ENCODE measurements at places on chromosomes 12 and 14. TPM values are rescaled to one million over a fixed set of nuclear protein-coding genes. Genes with fewer than 3 reads are reported as not detected.

DNA sequence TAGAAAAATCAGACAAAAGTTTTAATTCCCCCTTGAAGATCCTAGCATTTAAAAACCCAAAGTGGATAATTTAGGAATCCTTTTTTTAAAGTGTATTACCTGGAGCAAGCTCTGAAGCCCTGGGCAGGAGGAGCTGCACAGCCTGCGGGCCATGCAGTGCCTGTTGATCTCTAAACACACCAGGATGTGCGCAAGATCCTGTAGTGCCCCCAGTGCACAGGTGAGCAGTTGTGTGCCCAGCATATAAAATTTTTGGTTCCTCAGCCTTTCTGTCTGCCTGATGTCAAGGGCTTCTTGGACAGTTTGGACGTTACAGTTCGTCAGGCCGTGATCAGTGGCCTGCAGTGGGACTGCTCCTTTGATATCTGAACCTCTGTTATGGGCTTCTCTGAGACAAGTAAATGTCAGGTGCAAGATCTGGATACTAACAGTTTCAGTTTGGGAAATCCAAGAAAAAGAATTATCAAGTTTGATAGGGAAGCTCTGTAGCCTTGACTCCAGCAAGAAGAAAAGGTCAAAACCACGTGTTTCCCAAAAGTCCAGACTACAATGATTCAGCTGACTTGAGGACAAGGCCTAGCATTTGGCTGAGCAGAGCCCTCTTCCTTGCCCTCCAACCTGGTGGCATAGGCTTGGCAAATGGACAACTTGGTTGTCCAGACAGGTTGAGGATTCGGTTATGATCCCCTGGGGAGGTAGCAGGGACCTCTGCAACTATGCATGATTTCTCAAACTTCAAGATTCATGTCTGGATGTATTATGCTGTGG, 1.0 kb downstream of the ATXN7L3B start:
- peak; percentile 8 for DNase-seq

DNA sequence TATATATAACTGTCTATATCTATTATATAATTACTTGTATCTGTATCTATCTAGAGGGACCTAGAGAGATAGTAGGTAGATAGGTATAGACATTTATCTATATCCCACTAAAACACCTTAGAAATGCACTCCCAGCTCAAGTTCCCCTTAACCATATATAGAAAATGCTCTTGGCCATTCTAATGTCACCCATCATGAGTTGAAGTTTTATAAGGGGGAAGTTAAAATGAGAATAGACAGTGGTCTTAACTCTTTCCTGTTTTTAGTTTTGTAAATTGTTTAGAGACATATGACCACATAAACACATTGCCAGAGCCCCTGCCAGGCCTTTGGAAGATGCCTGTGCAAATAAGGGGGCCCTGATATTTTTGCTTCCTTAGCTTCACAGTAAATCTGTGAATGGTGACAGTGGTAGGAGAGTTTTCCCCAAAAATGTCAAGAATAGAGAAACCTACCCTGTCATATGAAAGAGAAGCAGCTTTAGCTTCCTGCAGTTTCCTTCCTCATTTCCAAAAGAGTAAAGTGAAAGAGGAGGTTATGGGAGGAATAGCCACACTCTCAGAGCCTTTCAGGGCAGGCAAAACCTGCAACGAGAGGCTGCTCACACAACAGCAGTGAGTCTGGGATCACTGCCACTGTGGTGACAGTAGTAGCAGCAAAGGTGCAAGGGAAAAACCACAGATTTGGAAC, 45.5 kb downstream of the MGST1 start:
- no peak for DNase-seq

DNA sequence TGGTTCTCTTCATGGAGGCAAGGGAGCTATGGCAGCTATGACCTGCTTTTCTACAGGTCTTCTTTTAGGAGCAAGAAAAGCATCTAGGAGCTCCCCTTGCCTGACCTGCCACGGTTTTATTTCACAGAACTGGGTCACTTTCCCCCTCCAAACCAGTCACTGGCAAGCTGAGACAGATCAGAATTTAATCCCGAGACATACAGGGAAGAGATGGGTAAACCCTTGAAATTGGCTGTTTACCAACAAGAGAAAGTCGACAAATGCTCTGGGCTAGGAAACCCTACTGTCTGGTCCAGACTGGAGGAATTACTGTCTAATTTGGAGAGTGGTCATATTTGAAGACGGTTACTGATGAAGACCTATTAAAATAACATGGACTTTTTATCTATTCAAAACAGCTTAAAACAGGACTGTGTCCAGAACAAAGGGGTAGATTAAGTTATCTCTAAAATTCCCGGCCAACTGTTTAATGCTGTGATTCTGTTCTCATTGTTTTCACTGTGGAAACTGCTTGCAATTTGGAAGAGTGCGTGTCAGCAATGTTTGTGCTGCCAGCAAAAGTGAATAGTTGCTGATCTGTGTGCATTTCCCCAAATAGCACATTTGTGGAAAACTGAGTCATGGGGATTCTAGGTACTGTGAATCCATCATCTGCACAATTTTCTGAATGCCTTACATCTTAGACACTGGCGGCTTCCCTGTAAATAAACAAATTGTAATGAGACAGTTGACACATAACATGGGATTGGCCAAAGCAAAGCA, 73.4 kb upstream of the EEA1 start:
- peak; percentile 90 for DNase-seq

DNA sequence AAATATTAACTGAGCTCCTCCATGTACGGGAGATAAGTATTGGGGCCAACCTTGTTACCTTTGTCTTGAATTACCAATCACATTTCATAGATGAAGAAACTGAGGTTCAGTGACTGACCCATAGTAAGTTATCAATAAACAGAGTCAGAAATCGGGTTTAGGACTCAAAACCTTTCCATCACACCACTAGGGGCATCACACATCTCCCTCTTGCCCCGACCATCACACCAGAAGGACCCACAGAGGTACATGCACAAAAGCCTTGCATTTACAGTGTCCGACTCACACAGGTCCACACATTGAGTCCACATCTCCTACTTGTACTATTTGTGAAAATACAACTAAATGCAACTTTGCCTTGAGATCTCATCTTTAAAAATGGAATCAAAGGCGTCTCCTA, 29.4 kb downstream of the KCNA5 start:
- no peak for DNase-seq

SOX5 gene
- 1.8 TPM for polyA plus RNA-seq

DNA sequence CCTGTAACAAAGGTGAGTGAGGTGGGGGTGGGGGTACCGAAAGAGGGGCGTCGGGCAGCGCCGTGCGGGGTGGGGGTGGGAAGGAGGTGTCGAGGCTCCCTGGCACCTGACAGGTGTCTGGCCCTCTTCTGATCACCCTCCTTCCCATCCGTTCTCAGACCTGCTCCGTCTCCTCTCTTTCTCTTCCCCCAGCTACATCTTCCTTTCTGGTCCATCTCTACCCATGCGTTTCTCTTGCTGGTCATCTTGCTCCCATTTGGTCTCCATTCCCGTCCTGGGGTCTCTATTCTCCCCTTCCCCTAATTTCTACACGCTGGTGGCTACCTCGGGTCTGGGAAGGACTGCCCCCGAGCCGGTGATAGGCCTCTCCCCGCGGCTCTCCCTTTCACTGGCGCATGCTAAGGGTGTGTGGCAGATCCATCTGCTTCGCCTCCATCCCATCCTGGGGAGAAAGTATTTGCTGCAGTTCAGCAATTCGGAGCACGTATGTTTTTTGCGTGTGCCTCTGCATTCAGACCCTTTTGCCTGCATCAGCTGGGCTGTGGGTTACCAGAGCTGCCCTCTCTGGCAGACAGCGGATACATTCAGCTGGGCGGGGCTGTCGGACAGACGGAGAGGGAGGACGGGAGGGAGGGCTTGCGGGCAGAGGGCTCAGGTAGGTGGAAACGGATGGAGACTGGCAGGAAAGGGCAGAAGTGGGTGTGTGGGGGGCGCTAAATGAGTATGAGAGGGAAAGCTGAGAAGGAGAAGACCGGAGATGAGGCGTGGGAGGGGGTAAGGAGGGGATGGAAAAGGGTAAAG, 730 bp downstream of the CLSTN3 start:
- peak; percentile 63 for DNase-seq

NR1H4 gene
- polyA plus RNA-seq, result not detected

CEBPE gene
- 0.33 TPM for polyA plus RNA-seq

DNA sequence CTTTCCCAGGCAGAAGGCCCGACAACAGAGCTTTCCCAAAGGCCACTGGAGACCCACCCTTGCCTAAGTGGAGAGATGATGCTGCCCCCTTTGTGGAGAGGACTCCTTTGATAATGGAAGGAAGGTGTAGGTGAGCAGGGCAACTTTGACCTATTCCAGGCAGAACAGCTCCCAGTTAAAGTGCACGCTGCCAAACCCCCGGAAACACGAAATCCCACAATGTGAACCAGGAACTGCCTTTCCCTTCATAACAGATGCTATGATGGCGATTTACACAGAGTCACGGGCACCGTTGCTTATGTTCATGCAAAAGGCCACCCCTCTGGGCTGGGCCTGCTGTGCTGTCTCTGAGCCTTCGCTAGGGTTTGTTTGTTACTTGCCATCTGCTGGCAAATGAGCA, 34.6 kb downstream of the PRIMA1 start:
- DNase-seq, result no peak

PRICKLE1 gene
- 26.5 TPM for polyA plus RNA-seq

GRCh38 chr14:61417883-61418455, 96.6 kb downstream of the PRKCH start:
- peak; percentile 22 for DNase-seq

DNA sequence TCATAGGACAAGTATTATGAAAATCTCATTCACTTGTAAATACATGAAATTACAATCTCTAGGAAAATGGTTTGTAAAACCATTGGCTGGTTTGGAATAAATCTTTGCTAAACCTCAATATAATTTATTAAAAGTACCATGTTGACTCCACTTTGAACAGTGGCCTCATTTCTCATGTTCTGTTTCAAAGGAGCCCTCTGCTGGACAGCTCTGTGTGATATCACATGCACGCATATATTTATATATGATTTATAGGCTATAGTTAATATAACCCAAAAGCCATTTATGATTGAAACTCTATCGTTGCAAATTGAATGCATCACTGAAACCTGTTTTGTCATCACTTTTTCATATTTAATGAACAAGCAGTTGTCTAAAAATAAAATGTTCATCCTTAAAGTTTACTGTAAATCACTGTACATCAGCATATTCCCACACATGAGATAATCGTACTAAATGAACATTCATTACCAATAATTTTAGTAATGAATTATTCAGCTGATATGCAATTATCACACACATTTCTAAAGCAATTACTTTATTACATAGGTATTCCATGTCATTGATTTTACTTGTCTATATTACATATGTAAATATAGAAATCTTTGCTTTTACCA, 493.8 kb downstream of the NPAS3 start:
- peak; percentile 78 for DNase-seq

NRIP2 gene
- polyA plus RNA-seq, result 5.7 TPM

RNU4-1 gene
- polyA plus RNA-seq, result not detected

- no peak for DNase-seq
Measured at GRCh38 chr12:123071857-123072256, 79.0 kb downstream of the PITPNM2 start.

DNA sequence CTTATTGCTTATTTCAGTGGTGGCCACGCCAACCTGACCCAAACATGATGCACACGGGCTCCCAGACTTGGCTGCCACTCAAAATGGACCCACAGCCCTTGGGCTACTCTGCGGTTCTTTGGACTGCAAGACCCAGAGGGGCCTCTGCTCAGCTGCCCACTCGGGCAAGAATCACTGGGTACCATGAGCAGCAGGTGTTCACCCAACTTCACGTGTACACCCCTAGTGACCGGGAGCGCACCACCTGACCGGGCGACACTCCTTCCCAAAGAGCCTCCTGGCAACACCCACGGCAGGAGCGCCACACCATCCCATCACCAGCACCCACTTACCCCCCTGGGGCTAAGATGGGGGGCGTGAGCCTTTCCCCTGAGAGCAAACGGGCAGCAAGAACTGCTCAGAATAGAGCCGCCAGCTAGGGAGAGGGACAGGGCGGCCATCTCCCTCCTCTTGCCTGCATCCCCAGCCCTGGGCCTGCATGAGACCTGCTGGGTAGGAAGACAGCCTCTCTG, 32.0 kb downstream of the CCNK start:
- DNase-seq, result no peak

DNA sequence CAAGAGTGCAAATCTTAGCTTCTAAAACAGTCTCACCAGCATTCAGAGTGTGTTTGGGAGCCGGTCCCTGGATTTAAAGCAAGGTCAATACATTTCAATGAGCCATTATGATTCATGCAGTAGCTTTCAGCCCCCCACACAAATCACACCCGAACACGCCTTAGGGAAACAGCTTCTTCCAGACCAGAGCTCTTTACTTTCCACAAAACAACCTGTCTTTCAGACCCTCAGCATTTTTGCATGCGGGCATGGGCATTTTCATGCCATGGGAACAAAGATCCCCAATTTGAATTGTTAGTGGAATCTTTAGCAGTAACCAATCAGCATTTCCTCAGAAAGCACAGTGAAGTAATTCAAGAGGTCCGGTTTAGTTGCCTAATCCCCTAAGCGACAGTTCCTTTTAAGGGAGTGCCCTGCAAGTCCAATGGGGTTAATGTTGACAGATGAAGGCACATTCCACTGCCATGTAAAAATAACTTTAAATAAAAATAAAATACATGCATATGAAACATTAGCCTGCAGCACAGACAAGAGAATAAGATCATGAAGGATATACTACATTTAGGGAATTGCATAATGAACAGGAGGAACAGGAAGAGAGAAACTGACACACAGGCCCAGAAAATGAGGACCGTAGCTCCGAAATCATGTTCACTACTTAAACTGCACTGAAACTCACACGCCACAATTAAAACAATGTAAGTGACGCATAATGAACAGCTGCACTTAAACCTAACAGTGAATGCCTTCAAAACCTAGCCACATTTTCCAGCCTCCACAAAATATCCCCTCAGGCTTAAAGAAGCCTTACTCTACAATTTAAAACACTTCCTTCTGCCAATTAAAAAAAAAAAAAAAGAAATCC, 4.0 kb downstream of the VPS37B start:
- peak; percentile 64 for DNase-seq

DNA sequence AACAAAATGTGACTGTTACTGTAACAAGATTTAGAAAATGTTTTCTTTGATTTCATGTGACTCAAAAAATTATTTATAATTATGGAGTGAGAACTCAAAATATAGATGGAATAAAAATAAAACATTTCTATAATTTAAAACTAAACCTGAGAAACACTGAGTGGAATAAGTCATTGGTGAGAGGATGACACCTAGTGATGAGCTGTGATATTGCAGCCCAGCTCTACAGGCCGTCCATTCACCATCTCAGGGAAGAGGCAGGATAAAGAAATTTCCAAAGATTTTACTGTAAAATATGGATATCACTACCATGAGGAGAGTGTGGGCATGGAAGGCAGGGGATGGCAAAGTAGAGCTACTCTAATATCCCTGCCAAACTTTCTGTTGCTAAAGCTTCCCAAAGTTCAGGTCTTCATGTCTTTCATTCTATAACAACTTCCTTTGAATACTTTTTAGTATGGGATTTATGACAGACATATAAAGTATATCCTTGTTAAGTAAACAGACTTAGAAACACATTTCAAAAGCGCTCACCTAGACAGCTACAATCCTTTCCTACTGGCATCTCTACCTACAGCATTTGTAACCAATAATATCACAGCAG, 308.0 kb downstream of the ITPR2 start:
- DNase-seq, result no peak

ATP6V1D gene
- polyA plus RNA-seq, result 67.9 TPM

DNA sequence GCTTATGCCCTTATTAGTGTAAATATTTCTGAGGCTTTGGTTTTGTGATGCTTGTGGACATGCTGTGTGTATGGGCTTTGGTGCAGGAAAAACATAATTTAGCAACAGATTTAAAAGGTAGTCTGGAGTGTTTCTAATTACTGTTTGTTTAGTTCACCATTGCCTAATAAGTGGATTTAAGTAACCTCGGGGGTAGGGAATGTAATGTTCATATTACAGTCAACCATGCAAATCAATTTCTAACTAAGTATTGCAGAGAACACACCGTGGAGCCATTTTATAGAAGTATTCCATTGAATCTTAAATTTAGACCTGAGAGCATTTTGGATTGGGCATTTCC, 53.5 kb downstream of the ANO6 start:
- no peak for DNase-seq
